ENCODE measurements at places on chromosomes 3 and 15.
A peak's percentile ranks its signal among the peaks of the same experiment; 100 is the strongest.

DNA sequence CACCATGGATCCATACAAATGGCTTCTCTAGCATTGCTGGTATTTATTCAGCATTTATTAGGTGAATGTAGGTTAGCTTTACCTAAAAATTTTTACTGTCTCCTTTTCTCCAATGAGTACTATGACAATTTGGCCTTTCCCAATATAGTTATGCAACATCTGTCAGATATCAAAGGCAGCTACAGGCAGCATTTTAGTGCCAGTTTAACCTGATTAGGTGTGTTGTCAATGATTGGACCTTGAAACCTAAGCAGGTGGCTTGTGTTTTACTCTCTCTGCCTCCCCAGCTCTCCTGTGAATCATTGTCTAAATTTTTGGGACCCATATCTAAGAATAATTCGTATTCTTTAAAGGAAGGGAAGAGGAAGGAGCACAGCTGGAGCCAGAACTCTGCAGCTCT, 228.9 kb downstream of the KBTBD8 start:
- no peak for DNase-seq

GRCh38 chr15:59812250-59812870, 123.2 kb upstream of the BNIP2 start:
- no peak for DNase-seq

GRCh38 chr3:141412087-141412935, 44.0 kb downstream of the ZBTB38 start:
- DNase-seq: peak; percentile 87

- peak; percentile 68 for DNase-seq
Observed at GRCh38 chr3:120506828-120507774, 56.3 kb upstream of the FSTL1 start.

DNA sequence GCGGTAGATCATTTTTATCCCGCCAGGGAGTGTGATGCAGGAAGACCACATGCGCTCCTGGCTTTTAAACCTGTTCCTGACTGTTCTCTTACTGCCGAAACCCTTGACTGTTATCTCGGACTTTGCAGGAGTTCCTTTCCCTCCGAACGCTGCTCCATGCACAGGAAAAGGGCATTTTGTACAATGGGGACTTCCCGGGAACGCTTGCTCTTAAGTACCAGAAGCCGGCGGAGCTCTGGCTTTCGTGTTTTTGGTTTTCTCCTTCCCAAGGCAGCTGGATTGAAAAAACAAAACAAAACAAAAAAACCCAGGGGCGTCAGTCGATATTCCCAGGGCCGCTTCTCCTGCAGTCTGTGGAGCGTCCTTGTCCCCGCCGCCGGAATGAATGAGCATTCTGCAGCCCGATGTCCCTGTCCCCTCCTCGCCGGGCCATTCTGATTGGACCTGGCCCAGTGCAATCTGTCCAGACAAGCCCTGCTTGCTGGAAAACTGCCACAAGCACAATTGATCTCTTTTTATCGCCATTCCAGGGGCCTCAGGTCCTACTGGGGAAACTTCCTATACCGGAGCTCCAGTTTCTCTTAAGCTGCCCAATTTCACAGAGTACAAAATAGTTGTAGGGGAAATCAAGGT, 44.8 kb downstream of the SLC6A1 start:
- DNase-seq: no peak

GRCh38 chr3:110929816-110930215, 141.8 kb upstream of the NECTIN3 start:
- peak; percentile 41 for DNase-seq

DNA sequence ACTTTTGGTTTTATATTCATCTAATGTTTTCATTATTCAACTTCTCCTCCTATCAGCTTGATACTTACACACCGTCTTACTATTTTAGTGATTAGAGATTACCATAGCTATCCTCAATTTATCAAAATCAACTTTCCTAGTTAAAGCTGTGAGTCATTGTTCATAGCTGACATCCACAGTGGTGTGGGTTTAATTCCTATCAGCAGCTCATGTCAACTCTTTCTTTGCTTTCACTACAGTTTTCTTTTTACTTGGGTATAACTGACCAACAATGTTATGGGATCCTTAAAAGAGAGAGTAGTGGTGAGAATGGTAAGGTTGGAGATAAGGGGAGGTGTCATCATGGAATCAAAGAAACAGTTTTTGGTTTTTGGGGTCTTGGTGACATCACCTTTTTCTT, 112.7 kb downstream of the NFKBIZ start:
- DNase-seq: peak; percentile 27

- no peak for DNase-seq
Observed at GRCh38 chr3:121557426-121557934, 10.3 kb upstream of the ARGFX start.

GRCh38 chr3:171309906-171310359, 150.3 kb downstream of the TNIK start:
- DNase-seq: peak; percentile 81

DNA sequence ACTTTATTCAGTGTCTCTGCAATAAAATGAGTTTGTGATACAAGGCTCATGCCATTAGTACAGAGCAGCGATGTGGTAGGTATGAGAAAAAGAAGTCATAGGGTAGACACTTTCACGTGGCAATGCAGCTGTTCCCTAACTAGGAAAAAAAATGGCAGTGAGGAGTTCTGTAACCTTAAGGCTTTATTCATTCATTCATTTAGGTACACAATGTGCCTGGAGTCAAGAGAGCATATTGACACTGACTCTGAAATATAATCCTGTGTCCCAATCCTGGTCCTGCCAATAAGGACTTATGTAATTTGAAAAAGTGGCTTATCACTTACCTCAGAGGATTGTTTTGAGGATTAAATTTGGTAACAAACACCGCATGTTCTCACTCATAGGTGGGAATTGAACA, 173.0 kb upstream of the AZI2 start:
- DNase-seq: no peak

GRCh38 chr3:174285242-174285864, 573.8 kb upstream of the NAALADL2 start:
- DNase-seq: no peak

- no peak for DNase-seq
Observed at GRCh38 chr3:35120026-35120425, 519.3 kb upstream of the ARPP21 start.

- no peak for DNase-seq
Observed at GRCh38 chr3:151813799-151814198, at the start of gene AADAC. AADAC (plus strand) TSS chr3:151814116; CDS start chr3:151814163, 47 bp downstream.

GRCh38 chr15:77722759-77723460, 90.2 kb upstream of the LINGO1 start:
- no peak for DNase-seq

DNA sequence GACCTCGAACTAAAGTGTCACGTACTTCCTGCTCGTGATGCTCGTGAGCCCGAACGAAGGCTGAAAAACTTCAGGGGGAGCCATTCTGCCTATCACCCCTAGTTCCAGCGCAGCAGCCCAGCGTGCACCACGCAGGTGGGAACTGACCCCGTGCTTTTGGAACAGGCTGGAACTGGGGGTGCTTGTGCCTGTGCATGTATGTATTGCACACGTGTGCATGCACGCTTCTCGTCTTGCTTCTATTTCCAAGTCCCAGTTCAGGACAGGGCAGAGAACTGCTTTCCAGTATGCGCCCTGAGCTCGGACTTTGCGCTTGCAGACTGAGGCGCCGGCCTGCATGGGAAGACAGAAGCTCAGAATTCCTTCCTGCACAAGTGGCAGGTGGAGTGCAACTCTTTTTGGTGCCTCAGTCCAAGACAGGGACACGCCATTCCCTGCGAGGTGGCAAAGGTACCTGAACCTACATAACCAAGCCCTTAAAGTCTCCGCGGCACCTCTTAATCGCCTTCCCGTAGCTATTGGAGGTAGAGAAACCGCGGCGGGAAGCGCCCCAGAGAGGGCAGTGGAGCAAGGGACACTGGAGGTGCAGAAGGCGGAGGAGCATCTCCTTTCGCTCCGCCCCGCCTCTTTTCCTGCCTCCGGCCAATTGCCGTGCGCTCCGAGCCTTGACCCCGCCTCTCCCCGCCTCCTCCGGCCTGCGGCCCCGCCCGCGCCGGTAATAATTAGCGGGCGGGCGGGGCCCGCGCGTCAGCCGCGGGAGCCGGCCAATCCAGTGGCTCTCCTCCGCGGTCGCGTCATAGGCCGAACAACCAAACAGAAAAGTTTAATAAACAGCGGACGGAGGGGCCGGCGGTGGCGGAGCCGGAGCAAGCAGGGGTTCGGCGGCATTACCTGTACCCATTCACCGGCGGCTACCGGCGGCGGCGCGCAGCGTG, at the start of gene ZFAND6:
TSS of gene ZFAND6 (plus strand) at position 826 of the 935 bp plus-strand sequence. CDS start 60,669 bp downstream, outside the sequence.
- peak; percentile 96 for DNase-seq

GRCh38 chr15:74343797-74344127, 23.7 kb downstream of the CYP11A1 start:
- no peak for DNase-seq

GRCh38 chr3:128041344-128041743, 10.9 kb upstream of the SEC61A1 start:
- no peak for DNase-seq

GRCh38 chr3:112640276-112640929, 540 bp downstream of the CCDC80 start:
- peak; percentile 80 for DNase-seq

DNA sequence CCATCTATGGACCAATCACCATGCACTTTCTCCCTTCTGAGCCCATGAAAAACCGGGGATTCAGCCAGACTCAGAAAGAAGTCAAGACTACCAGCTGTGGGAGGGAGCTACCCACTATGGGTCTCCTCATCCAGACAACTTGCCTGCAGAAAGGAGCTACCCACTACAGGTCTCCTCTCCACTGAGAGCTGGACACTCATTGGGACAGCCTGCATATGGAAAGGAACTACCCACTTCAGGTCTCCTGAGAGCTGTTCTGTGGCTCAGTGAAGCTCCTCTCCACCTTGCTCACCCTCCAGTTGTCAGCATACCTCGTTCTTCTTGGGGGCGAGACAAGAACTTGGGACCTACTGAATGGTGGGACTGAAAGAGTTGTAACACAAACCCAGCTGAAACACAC, 22.3 kb upstream of the ZBED2 start:
- DNase-seq: no peak

GRCh38 chr3:161557445-161558150, 61.0 kb downstream of the OTOL1 start:
- DNase-seq: no peak

DNA sequence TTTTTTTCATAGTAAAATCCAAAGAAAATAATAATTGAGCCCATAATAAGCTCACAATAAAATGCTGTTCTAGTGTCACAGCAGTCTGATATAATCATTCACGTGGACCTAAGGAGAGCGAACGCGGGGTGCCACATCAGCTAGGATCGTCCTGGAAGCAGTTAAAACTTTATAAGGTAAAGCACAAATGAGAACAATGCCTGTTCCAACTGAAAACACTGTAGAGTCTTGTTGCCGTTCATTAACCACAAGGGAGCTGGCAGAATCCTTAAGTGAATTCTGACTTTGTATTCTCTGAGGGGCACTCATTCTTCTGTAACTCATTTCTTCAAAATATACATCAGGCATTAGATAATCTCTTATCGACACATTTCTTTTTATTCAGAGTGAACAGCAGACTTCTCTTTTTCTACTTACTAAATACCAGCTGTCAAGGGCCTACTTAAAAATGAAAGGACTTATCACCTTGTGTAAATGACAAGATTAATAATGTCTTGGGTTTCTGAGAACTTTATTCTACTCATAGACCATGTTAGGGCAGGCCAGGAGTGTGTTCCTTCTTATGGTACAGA, 524.6 kb downstream of the MECOM start:
- DNase-seq: no peak

DNA sequence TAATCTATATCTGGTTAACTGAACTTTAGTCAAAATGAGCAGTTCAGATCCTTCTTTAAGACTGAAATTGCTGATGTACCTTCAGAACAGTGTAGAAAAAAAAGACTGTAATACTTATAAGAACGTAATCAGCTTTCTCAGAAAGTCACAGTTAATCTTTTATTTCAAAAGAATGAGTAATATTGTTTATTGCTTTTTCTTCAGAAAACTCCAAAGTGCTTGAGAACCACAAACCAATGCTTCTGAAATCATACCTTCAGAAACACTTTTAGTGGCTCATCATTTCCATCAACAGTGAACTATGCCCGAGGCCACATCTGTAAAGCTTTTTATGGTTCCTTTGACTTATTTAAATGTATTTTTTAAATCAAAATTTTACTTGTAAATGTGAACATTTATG, 33.3 kb upstream of the CLASP2 start:
- DNase-seq: no peak

- no peak for DNase-seq
Observed at GRCh38 chr3:52310861-52311575, 5.1 kb upstream of the DNAH1 start.

DNA sequence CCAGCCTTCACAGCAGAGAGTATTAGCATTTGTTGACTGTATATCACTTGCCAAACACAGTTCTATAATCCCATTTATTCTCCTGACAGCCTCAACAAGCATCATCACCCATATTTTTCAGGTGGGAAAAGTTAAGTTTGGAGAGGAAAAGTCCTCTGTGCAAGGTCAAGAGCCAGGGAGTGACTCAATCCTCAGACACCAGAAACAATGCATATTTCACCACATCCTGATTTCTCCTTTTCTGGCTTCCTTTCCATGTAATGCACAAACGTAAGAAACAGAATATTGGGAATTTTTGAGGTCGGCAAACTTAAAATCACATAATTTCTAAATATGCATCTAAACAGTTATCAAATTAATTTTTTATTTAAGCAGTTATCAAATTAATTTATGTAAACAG, 116.0 kb upstream of the GADL1 start:
- DNase-seq: peak; percentile 50

GRCh38 chr15:31331389-31331788, 4.8 kb downstream of the KLF13 start:
- no peak for DNase-seq

- no peak for DNase-seq
Observed at GRCh38 chr3:65153850-65154512, 466.2 kb upstream of the ADAMTS9 start.

GRCh38 chr3:117898722-117899522, 1135.7 kb downstream of the IGSF11 start:
- peak; percentile 9 for DNase-seq

GRCh38 chr3:43285644-43286043, 696 bp upstream of the SNRK start:
- no peak for DNase-seq

DNA sequence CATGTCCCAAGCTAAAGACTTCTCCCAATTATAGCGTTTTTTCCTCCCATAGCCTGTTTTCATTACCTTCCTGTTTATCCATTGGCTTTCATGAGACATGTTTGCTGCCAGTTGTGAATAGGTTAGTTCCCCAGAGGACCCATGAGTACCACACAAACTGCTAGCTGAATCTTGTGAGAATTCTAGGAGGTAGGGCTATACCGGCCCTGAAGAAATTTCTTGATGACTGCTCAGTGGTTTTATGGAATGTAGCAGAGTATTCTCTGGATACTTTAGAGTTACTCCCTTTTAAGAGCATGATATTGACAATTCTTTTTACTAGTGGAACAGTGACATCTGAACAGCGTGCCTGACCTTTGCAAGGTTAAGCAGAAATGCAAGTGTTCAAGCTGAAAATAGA, 210.4 kb downstream of the MCTP2 start:
- no peak for DNase-seq

DNA sequence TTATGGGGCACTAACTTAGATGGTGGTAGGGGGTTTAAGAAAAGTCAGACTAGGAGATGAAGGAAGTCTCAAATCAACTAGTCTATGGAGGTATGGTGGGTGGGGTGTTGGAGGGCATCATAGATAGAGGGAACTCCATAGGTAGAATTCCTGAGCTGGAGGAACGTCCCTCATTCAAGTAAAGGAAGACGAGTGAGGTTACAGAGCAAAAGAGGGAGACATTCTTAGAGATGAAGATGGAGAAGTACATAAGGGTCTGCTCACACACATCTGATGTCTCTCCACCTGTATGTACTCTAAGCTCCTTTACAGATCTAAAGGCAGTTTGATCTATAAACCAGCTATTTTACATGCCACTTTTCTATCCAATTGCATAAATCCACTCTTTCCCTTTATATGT, 1.4 kb downstream of the PLSCR1 start:
- no peak for DNase-seq

GRCh38 chr15:40307421-40308211, at the start of gene PLCB2:
PLCB2 (minus strand) TSS chr15:40307935; CDS start chr15:40307672, 263 bp downstream.
- no peak for DNase-seq
